Activated CD4-positive, CD25-positive, alpha-beta regulatory T cell treated with anti-CD3 and anti-CD28 coated beads, Interleukin-2, amount 50 U/mL, for 16 hours (primary cell): ENCODE measurements at places on chromosomes 6 and 20.

DNA sequence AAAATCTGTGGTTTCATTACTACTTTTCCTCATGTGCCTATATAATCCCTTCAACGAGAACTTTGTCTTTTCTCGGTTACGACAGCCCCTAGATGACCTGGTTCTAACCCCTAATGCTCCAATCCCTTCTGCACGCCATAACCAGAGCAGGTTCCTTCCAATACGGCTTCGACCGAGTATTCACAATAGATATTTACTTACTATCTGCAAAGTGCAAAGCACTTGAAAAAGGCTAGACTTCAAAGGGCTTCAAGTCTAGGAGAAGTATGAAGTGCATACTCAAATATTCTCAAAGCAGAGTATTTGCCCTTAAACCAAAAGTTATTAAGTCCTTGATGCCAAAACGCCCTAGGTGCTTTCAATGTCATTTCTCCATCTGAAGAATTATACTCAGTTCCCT is 63.4 kb upstream of the NHSL1 start:
- no peak for DNase-seq

DNA sequence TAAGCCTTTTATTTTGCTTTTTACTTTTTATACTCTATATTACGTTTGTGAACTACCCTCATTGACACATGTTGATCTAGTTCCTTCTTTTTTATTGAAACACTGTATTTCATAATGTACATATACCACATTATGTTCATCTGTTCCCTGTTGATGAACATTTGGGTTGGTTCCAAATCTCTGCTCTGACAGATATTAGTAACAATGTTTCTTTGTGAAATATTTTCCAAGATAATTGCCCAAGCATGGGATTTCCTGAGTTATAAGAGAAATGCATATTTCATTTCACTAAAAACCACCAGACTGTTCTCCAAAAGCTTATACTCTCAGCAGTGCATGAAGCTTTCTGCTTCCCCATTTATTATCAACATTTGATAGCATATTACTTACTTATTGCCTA is 44.2 kb upstream of the TNFRSF21 start:
- DNase-seq = no peak

DNA sequence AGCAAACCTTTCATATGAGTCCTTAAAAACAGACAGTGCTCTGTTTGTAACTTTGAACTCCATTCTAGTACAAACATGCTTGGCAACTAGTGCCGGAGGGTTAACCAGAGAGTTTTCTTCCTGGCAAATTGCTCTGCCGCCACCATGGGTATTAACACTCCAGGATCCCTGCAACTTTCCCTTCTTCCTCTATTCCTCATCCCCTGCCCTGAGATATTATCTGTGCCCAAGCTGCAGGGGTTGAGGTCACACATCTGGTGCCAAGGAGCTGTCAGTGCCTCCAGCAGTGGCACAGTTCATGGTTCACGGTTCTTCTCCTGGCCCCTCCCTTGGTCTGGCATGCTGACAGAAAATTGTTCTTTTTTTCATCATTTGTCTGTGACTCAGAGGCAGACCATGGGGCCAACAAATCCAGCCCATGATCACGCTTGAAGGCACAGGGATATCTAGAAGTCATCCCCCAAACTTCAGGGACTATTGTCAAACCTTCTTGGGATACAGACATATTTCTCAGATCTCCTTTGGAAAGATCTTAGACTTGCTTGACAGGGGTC is 77.5 kb downstream of the ATXN1 start:
- no peak for DNase-seq

GRCh38 chr20:2109425-2110210 is 8.0 kb downstream of the STK35 start:
- no peak for DNase-seq

DNA sequence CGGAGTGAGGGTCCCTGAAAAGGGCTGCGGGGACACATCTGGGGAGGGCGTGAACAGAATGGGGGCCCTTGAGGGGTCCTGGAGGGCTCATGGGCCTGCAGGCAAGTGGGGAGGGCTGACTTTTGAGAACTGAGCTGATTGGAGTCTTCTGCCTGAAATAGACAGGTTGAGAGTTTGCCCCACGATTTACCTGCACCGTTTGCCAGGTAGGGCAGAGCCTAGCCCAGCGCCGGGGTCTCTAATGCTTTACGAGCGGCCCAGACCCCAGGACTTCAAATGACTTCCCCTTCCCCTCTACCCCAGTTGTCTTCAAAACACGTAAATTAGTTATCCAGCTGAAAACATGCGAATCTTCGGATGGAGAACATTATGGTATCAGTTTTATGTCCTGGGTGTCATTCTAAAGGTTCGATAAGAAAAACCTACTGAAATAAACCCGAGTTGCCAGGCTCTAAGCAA is 1.3 kb downstream of the PLCB1 start:
- no peak for DNase-seq

- DNase-seq = no peak
These were observed 744.4 kb downstream of the GRIK2 start for GRCh38 chr6:102137859-102138258.

- DNase-seq = no peak
These were observed 95.2 kb upstream of the HDGFL1 start for GRCh38 chr6:22473991-22474682.

DNA sequence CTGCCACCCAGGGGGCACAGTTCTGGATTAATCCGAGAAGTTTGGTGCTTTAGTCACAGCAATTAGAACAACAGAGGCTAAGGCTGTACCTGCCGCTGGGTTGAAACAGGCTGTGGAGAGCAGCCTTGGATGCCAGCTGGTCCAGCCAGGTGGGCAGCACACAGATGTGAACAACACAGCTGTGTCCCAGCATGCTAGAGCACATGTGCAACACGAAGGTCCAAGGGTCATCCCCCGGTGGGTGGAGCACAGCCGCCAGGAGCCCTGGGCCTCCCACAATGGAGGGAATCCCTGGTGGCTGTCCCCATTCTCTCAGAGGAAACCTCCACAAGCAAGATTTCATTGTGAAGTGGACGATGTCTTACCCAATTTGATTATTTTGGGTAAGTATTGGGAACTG is 99.2 kb upstream of the SYNDIG1 start:
- DNase-seq = no peak

DNA sequence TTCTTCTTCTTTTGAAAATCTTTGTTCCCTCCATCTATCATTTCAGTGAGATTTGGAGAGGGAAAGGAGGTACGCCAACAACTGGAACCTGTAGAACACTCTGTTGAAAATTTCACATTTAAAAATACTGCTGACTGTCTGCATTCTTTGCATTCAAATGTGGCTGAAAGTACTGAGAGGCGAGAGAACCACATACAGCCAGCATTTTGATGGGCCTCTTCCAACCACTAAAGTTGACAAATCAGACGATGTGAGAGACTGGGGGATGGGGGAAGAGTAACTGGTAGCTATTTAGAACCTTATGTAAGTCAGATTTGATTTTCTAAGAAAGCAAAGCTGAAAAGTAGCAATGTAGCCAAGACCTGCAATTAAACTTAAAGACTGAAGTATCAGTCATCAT is 77.5 kb downstream of the FKBP5 start:
- DNase-seq = no peak

- DNase-seq = no peak
These were observed 69.5 kb upstream of the FOXQ1 start for GRCh38 chr6:1242446-1242845.

DNA sequence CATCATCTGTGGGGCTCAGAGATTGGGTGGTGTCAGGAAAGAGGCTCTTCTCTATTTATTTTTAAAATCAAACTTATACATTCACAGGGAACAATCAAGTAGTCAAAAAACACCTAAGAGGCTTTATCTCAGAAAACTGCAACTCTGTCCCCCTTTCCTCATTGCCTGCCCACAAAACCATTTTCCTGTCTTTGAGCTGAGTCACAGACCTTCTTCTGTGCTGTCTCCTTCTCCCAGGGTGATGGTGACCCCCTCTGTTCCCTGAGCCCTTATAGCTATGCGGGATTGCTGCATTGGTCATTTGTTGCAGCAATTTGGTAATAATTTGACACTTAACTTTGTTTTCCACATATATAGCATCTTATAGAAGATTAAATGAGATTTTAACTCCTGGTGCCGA is 195.2 kb upstream of the PROKR2 start:
- DNase-seq = no peak

GRCh38 chr6:133083248-133083967 is 157.7 kb upstream of the EYA4 start:
- DNase-seq = no peak

DNA sequence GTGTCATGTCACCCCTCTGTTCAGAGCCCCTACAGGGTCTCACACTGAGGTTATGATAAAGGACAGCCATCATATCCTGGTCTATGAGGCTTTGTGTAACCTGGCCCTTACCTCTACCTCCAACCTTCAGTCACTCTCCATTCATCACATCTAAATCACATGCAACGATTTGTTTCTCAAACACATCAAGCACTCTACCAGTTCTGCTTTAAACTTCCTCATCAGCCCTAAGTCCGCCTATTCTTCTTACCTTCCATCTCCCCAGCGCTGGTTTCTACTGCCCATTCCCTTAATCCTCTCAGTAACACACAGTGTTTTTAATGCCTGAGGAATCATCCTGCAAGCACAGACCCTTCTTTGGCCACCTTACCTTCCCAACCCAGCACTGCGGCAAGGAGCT is 17.9 kb upstream of the BACH2 start:
- no peak for DNase-seq

- DNase-seq = no peak
These were observed 12.8 kb upstream of the PDYN start for GRCh38 chr20:2006452-2007361.

GRCh38 chr6:1730882-1731281 is 121.2 kb downstream of the FOXC1 start:
- no peak for DNase-seq

- no peak for DNase-seq
These were observed 6.6 kb upstream of the ULBP2 start for GRCh38 chr6:149935246-149935645.

DNA sequence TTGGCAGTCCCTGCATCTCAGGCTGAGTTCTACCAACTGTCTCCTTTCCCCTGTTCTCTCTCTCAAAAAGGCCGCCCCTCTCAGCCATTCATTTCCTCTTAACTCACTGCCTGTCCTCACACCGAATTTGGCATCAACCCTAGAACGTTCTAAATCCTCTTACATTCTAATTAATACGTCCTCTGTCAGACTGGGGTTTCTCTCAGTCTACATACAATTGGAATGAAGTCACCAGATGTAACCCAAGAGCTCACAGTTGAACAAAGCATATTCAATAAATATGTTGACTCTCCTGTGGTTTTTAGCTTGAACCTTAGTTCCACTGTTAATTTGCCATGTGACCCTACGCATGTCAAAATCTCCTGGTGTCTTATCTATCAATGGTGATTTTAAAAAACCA is 269.6 kb downstream of the CLIC5 start:
- no peak for DNase-seq

DNA sequence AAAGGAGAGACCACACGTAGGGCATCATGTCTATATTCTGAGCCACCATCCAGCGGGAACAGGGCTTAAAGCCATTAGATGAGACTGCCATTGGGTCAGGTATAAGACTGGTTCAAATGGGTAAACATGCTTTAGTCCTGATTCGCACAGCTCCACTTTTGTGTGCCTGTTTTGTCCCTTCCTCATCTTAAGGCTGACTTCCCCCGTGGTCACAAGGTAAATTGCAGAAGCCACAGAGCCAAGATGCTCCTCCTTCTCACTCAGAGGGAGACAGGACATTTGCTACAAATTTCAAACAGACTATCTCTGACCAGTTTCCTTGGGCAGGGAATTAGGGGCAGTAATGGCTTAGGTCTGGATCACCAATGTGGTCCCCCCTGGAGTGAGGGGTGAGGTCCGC is 11.4 kb upstream of the IFNGR1 start:
- DNase-seq = no peak

DNA sequence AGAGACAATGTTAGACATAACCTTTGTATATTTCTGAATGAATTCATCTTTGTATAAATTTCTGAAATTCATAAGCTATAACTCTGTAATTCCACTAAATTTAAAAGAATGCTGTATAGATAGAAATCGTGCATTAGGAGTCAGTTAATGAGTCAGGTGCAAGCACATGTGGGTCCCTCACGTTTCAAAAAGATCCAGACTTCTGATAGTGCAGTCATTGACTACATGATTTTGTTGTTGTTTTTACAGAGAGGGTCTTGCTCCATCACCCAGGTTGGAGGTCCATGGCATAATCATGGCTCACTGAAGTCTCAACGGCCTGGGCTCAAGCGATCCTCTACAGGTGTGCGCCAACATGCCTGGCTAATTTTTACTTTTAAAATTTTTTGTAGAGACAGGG is 14.6 kb downstream of the ESF1 start:
- no peak for DNase-seq

- no peak for DNase-seq
These were observed 17.2 kb downstream of the ABT1 start for GRCh38 chr6:26613689-26614683.

GRCh38 chr6:161679980-161680538 is 406.2 kb upstream of the AGPAT4 start:
- DNase-seq = no peak

GRCh38 chr6:113664909-113665308 is 192.2 kb upstream of the MARCKS start:
- DNase-seq = no peak

- no peak for DNase-seq
These were observed 774.5 kb downstream of the DHX35 start for GRCh38 chr20:39736434-39737327.

GRCh38 chr6:37761554-37762271 is 57.8 kb upstream of the ZFAND3 start:
- no peak for DNase-seq

DNA sequence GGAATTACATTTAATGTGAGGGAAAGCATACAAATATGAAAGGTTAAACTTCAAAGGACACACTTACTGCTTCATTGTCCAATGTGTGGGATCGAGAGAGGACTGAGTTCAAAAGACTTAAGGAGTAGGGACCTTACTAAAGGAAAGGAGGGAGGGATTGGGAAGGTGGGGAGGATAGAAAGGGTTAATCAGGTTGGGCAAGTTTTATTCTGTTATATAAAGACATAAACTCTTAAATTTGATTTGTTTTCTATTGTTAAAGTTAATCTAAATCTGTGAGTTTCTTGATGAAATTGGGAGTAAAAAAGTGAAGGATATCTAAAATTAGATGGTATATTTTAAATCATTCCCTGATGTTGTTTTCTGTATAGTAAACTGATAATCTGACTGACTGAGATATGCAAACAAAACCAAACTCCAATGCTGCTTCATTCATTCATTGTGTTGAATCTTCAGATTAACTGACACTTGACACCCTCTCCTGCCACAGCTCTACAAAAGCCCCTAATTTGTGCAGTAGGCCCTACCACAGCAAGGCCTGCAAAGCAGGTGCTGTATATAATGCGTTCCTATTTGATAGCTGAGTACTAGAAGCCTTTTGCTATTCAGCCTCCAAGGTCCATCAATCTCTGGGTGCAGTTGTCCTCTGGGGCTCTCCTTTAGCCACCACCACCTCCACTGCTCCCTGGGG is 1.3 kb upstream of the UBE2J1 start:
- no peak for DNase-seq

GRCh38 chr6:139528471-139528870 is 154.0 kb upstream of the CITED2 start:
- no peak for DNase-seq

GRCh38 chr6:36492092-36492491 is 49.3 kb downstream of the KCTD20 start:
- no peak for DNase-seq
